ENCODE measurements at places on chromosomes 7 and 10.

- no peak for DNase-seq
Observed at GRCh38 chr10:22618078-22618785, 96.1 kb downstream of the PIP4K2A start.

GRCh38 chr7:24444666-24445440 is 128.4 kb upstream of the PALS2 start:
- DNase-seq, result no peak

- no peak for DNase-seq
Observed at GRCh38 chr10:28959850-28960501, 282.7 kb downstream of the BAMBI start.

GRCh38 chr7:18511351-18512140 is 16.0 kb downstream of the HDAC9 start:
- DNase-seq, result no peak

DNA sequence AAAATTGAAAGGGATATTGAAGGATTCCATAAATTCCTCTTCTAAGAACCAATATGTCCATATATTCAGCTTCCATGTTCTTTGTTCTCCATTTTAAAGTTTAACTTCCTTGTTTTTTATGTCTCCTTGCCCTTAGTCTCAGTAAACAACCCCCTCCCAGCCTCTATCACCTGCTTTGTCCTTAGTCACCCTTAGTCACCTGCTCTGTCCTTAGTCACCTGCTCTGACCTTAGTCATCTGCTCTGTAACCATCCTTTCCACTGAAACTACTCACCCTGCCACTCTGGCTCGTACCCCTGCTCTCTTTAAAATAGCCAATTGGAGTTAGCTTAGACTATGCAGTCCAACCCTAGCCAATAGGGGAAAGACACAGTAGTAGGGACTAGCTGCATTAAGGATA is 136.2 kb upstream of the TMEM106B start:
- DNase-seq, result no peak

- no peak for DNase-seq
Observed at GRCh38 chr7:136275794-136276193, 298.6 kb upstream of the MTPN start.

GRCh38 chr7:139647085-139647484 is 123.6 kb downstream of the CLEC2L start:
- DNase-seq, result no peak

DNA sequence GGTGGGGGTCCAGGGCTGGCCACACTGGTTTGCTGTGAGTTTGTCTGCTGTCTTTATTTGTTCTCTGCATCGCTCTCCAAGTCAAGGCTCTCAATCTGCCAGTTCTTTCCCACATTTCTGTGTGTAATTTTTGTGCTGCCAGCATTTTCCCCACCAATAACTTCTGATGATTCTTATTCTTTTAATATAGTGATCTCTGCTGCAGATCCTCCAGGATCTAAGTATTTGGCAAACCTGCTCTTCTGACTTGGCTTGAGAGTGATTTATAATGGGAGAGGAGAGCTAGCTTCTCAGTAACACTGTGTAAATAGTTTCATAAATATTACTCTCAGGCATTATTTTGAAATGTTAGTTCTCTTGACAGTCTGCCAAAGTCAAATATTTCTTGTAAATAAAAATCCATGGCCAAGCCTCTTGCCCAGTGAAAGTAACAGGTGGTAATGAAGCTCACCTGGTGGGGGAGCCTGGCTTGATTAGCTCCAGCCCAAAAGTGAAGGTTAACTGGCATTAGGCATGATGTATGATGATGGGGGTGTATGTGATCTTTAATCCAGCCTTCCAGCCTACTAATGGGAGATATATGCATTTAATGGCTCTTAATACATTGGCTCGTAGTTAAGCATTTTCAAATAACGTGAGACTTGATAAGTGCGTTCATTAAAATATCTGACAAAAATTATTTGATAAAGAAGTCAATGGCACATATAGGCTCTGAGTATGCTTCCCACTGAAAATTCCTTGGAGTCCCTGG is 1055.9 kb downstream of the KCNMA1 start:
- DNase-seq, result no peak

- DNase-seq, result no peak
Observed at GRCh38 chr10:75499556-75500160, 68.2 kb downstream of the LRMDA start.

GRCh38 chr7:14179781-14180180 is 190.3 kb upstream of the ETV1 start:
- DNase-seq, result no peak

DNA sequence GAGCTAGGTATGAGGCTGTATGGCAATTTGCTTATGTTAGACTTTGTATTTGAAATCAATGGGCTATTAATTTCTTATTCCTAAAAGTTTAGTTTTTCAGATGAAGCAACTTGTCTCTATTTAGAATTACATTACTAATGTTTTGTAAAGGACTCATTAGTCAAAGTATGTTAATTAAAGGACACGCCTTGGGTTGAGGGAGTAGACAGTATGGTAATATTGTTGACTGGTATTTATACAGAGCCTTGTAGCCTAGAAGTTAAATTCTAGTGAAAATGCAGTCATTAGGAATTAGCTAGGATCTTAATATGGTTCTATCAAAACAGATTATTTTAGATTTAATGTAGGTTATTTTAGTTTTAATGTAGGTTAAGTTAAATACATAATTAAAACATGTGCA is 6.2 kb downstream of the CDK14 start:
- no peak for DNase-seq
